Prostate gland (tissue), 2 donors: ENCODE measurements at places on chromosomes 12 and 14. TPM values are rescaled to one million over a fixed set of nuclear protein-coding genes. Genes with fewer than 3 reads are reported as not detected.

The IRF2BPL gene
- 113 TPM for total RNA-seq

The CBLN3 gene
- 2.4 TPM for total RNA-seq

The JAG2 gene
- 30.5 TPM for total RNA-seq

The HAL gene
- total RNA-seq = not detected

The AKT1 gene
- total RNA-seq = 154 TPM

The HCAR2 gene
- total RNA-seq = 1.6 TPM

The FAIM2 gene
- total RNA-seq = 2.8 TPM

DNA sequence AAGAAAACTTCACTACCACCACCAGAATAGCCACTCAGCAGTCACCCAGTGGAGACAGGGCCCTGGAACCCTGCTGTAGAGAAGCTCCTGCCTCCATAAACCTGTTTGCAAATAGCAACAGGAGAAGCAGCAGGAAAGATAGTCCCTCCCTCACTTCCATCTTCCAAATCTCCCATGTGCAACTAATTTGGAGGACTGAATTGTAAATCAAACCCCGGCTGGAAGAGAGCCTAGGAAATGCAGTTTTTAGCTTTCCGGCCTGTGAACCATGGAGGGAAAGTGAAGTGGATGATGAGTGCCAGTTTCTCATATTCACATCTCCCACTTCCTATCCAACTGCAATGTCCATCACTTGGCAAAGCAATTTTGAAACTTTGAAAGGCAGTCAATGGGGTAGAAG is 167.2 kb upstream of the FRMD6 start:
- no peak overlapping the region for H3K4me3 ChIP-seq
- H3K36me3 ChIP-seq = no peaks in the 10 kb centered on the region
- DNase-seq = no peak
- no peaks in the 10 kb centered on the region for H3K27me3 ChIP-seq
- H3K4me1 ChIP-seq = no peaks in the 10 kb centered on the region

GRCh38 chr14:60064491-60065072 is 27.1 kb upstream of the PCNX4 start:
- H3K27ac ChIP-seq = no peak overlapping the region
- DNase-seq = no peak
- H3K4me3 ChIP-seq = no peak overlapping the region
- H3K36me3 ChIP-seq = no peaks in the 10 kb centered on the region

DNA sequence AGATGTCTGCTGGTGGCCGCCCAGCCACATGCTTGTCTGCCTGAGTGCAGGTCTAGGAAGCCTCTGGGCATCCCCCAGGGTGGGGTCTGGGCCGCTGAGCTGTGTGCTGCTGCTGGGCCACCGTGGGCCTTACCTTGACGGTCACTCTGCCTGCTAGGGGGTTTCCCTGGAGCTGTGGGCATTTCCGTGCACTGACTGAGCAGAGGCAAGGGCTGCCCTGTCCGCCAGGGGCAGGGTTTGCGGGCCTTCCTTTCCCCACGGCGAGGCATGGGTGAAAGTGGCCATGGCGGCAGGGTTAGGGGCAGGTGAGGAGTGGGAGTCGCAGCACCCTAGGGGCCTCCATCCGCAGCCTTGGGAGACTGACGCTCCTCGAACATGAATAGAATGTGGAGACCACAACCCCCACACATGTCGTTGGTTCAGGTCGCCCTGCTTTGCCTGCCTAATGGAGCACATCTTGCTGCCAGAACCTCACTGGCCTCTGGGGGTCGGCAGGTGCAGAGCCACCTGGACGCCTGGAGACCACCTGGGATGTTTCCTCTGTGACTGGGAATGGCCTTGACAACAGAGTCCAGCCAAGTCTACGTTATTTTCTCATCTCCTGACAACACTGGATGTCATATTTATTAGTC is 2.5 kb downstream of the ZBTB42 start:
- peak overlapping the region; percentile 99 for H3K27ac ChIP-seq
- H3K36me3 ChIP-seq = no peaks in the 10 kb centered on the region
- no peak for DNase-seq
- no peak overlapping the region for H3K4me3 ChIP-seq
- H3K4me1 ChIP-seq = peaks cover 22% of the 10 kb centered on the region
- H3K27me3 ChIP-seq = no peaks in the 10 kb centered on the region

GRCh38 chr12:87217491-87217890 is 811.7 kb downstream of the C12orf50 start:
- no peaks in the 10 kb centered on the region for H3K27me3 ChIP-seq
- no peaks in the 10 kb centered on the region for H3K4me1 ChIP-seq
- no peak for DNase-seq
- H3K27ac ChIP-seq = no peak overlapping the region
- H3K4me3 ChIP-seq = no peak overlapping the region
- no peaks in the 10 kb centered on the region for H3K36me3 ChIP-seq

DNA sequence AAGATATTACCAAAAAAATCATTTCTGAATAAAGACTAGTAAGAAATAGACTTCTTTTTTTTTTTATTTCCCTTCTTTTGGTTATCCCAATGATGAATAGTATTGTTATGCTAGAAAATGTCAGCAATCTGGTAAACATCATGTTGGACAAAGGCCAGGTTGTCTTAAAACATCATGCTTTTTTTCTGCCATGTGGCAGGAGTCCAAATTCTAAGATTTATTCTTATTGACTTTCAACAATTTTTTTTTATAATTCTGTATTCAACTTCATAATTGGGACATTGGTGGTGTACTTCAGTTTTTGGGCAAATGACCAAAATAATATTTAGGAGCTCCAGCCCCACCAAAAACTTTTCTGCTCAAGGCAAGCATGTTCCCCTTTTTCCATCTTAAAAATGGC is 10.5 kb downstream of the DCN start:
- H3K4me3 ChIP-seq = no peak overlapping the region
- DNase-seq = no peak
- no peaks in the 10 kb centered on the region for H3K36me3 ChIP-seq
- H3K27me3 ChIP-seq = no peaks in the 10 kb centered on the region
- H3K27ac ChIP-seq = no peak overlapping the region
- H3K4me1 ChIP-seq = no peaks in the 10 kb centered on the region

DNA sequence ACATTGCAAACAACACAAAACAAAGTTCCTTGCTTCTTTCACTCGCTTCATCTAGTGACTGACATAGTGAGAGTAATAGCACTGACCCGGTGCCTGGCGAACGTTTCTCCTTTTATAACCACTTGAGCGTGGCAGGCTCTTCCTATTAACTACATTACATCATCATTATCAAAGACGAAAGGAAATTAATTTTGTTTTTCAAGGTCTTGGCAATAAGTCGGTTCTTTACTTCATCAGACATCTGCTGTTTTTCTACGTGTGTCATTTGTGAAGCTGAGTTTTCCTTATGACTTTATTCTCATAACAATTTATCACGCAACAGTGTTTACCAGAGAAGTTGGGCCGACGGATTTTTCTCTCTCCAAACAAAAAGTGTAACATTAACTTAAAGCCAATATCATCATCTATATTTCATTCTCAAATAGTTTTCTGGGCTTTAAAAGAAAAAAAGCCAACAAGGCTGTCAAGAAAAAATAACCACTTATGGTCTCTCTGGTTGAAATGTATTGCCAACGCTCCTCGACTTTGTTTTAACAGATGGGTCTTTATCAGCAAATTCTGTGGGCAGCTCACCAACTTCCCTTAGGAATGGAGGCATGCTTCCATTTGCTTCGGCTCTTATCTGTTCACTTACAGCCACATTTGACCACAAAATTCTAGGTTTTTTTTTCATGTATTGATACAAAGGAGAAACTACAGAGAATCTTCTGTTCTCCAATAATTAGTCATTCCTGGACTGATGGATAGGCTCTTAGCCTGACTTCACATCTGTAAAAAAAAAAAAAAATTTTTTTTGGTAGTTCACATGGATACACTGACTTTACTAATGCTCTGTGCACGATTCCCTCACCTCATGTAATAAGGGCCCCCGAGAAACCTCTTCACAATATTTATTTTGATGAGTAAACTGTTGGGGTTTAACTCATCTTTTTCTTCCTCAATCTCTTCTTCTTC is 97.1 kb upstream of the CDKN3 start:
- no peak for DNase-seq
- H3K4me1 ChIP-seq = no peaks in the 10 kb centered on the region
- H3K27ac ChIP-seq = no peak overlapping the region
- no peaks in the 10 kb centered on the region for H3K27me3 ChIP-seq
- no peak overlapping the region for H3K4me3 ChIP-seq

GRCh38 chr14:53180272-53181221 is 27.4 kb upstream of the DDHD1 start:
- no peak overlapping the region for H3K4me3 ChIP-seq
- no peaks in the 10 kb centered on the region for H3K27me3 ChIP-seq
- no peak for DNase-seq
- no peak overlapping the region for H3K27ac ChIP-seq

- no peak overlapping the region for H3K27ac ChIP-seq
- H3K36me3 ChIP-seq = no peaks in the 10 kb centered on the region
- H3K27me3 ChIP-seq = no peaks in the 10 kb centered on the region
- DNase-seq = no peak
- H3K4me3 ChIP-seq = no peak overlapping the region
Observed at GRCh38 chr12:42135259-42135814, 9.3 kb downstream of the GXYLT1 start.

GRCh38 chr12:22437031-22437806 is 102.7 kb upstream of the ST8SIA1 start:
- H3K4me3 ChIP-seq = no peak overlapping the region
- DNase-seq = no peak
- H3K36me3 ChIP-seq = no peaks in the 10 kb centered on the region
- no peaks in the 10 kb centered on the region for H3K4me1 ChIP-seq
- no peaks in the 10 kb centered on the region for H3K27me3 ChIP-seq
